ENCODE measurements at places on chromosomes 6 and 20.

DNA sequence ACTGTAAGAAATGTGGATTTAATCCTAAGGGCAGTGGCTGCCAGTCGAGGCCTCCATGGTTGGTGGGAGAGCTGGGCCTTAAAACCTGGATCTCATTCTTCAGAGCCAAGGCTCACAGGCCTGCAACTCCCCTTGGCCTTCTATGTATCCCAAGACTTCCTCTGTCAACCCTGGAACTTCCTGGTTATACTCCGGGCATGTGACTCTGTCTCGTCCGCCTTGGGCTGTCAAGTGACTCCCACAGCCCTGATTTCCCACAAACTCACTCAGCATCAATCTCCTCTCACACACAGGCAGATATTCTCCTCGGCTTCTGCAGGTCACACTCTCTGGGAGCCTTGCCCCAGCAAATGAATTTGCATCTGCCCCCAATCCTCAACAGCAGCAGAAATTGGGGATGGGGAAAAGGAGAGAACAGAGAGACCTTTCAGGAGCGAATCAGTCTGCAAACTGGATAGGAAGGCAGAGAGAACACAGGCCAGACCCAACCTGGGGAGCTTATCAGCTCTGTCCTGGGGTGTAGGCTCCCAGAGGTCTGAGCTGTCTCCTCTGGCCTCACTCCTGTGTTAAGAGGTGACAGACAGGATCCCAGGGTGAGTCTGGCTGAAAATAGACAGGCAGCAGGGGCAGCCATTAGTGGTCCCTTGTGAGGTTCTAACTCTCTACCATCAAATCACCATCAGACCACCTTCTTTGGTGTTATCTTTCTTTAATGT is 30.4 kb upstream of the PREX1 start:
- DNase-seq, result no peak

DNA sequence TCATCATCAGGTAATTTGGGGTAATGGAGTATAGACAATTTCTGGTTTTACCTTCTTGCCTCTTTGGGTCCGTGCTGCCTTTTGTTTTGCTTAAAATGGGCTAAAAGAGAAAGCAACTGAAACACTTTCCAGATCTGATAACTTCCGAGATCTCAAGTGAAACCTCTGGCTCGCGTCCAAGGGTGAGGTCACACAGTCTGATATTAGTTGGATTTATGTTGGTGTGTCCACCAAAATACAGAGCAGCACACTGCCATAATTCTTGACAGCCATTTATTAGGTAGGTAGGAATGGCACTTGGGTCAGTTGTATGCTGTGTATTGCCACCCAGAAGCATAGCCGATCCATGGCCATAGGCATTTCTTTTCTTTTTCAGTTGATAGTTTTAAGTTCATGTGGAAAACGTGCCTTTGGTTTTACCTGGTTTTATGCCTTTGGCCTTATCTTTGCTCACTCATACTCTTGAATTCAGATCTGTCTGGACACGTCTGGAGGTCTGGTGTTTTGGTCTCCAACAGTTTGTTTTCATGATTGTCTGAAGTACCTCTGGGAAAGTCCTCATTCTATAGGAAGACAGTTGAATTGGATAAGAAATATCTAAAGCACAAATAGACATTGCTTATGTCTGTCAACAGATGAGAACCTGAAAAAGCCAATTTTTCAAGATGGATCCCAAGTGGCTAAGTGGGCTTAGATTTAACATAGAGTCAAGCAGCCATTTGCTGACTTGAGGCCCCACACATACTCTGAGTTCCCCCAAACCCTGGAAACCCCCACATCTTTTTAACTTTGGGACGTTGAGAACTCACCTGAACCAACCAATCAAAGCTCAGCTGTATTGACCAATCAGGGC is 320.8 kb downstream of the SOX4 start:
- peak; percentile 58 for DNase-seq

DNA sequence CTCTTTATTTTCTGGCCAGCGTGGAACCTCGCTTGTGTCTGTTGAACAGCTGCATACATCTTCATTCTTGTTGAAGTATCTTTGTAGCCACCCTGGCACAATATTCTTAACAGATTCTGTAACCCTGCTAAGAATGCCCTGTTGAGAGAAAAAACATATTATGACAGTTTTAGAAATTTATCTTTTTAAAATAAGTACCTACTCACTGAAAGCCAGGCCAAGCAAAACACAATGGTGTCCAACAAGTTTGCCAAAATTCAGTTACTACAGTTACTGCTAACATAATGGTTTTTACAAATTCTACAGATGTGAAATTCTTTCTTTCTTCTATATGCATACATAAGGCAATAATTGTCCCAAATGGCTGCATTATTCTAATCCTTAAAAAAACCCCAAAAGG is 18.2 kb downstream of the NUP153 start:
- no peak for DNase-seq

DNA sequence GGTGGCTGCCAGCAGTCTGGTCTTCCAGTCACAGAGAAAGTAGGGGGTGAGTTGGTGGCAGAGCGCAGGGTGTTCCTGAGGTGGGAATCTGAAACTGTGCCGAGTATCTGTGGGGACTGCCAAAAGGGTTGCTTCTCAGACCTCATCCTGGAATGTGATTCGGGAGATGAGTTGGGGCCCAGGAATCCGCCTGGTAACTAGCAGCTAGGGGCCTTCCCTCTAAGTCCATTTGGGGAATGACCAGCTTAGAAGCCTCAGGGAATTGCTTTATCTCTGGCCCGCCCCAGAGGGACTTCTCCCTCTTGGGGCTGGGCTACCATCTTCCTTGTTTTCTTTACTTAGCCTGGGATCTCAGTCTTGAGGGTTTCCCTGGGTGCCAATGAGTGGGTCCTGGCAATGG is 49.6 kb downstream of the MOCS1 start:
- no peak for DNase-seq

DNA sequence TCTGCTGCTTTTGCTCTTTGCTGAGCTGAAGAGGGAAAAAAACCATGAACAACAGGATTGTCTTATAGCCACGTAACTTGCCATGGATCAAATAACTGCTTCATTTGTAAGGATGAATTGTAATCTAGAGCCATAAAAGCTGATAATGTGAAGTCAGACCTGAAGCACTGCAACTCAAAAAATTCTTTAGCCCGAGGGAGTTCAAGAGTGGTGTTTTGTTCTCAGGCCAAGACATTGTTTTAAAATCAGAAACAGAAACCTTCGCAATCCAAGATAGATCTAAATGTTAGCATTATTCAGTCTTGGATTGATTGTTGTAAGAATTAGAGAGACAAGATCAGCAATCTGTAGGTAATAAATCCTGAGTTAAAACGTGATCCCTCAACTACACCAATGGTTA is at the start of gene TRAPPC3L:
TSS of gene TRAPPC3L (minus strand) at position 34 of the 400 bp plus-strand sequence. CDS start 170 bp downstream, outside the sequence.
- DNase-seq, result no peak

- DNase-seq, result no peak
Measured at GRCh38 chr6:25700761-25701160, 48.7 kb downstream of the SCGN start.

DNA sequence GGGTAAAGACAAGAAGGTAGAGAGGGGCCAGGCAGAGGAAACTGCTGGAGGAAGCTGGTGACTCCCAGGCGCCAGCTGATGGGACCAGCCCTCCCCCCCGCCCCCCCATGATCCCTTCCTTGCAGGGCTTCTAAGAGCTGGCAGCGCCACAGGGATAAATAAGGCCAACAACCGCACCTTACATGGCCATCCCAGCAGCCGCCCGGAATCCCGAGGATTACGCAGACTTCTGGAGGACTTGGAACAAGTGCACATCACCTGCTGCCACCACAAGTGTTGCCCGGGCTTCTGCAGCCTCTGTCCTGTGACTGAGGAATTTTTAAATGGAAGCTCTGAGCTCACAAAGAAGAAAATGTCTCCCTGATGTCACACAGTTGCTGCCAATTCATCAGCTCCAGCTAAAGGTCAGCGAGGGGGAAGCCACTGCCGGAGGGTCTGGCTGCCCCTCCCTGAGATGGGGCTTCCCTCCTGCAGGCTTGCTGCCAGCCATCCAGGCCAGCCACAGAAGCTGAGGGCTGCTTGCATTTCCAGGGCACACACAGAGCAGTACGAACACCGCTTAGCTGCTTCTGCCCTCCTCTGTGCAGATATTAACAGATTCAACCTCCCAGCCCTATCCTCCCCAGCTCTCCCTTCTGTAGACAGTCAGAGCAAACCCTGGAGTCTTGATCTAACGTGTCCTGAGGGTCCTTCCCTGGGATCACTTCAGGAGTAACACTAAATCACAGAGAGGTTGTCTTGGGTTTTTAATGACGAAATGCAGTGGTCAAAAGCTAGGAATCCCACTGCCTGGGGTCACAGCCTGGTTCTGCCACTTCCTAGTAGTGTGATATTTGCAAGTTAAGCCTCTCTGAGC is 38.6 kb upstream of the PIM1 start:
- peak; percentile 79 for DNase-seq
